ENCODE measurements at places on chromosomes 1 and 21. TPM values are rescaled to one million over a fixed set of nuclear protein-coding genes. Genes with fewer than 3 reads are reported as not detected.

DNA sequence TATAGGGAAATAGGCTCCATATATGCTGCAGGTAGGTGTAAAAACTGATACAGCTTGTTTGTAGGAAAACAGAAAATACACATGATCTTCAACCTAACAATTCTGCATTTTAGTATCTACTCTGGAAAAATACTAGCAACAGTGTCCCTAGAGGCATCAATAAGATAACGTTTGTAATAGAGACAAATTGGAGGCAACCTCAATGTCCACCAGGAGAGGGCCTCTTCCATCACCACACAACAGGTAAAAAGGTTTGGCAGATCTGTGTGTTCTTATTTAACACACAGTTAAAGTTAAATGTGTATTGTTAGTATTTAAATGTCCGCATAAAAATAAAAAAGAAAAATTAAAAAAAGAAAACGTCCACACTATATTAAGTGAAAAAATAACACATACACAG, 5.4 kb downstream of the EIF2D start:
- no peak for DNase-seq

DNA sequence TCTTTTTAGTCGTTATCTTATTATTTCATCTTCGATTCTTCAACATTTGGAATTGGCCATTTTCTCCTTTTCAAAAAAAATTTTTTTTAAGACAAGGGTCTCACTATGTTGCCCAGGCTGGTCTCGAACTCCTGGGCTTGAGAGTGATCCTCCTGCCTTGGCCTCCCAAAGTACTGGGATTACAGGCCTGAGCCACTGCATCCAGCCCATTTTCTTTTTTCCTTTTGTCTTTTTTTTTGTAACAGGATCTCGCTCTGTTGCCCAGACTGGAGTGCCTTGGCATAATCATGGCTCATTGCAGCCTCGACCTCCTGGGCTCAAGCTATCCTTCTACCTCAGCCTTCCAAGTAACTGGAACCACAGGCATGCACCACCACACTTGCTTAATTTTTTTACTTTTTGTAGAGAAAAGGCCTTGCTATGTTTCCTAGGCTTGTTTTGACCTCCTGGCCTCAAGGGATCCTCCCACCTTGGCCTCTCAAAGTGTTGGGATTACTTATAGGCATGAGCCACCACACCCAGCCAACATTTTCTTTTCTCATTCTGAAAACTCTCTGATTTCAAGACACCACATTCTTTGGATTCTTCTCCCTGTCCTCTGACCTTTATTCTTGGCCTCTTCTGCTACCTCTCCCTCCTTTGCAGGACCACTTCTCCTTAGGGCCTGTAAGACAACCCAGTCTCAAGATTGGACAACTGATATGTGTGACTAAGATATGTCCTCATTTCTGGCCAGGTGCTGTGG, 6.0 kb upstream of the MAP1LC3C start:
- DNase-seq, result no peak

- no peak for DNase-seq
Measured at GRCh38 chr1:32028746-32029145, 15.1 kb downstream of the KHDRBS1 start.

DNA sequence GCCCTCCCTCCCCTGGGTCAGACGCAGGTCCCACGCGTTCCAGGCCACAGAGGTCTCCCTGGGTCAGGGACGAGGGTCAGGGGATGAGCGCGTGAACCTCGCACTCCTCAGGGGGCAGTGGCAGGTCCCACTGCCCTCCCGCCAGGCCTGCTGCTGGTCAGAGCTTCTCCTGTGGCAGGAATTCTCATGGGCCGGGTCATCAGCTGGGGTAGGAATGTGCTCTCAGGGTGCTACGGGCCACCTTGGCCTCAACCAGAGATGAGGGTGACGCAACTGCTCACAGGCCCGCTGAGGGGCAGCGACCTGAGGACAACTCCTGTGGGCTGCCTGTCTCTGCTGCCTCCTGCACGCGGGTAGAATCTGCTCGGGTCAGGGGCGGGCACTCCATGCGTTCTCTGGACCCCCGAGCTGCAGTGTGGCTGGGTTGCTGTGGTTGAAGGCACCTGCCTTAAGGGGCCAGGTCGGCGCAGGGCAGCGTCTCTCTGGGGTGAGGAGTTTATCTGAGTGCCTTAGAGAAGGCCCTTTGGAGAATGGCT, 128.8 kb downstream of the PRDM16 start:
- DNase-seq, result no peak

Gene GJA4
- 15.6 TPM for total RNA-seq

Gene GPR3
- total RNA-seq, result 0.16 TPM

Gene AUNIP
- total RNA-seq, result 1.4 TPM
